ENCODE measurements at places on chromosomes 3 and 15. TPM values are rescaled to one million over a fixed set of nuclear protein-coding genes. Genes with fewer than 3 reads are reported as not detected.

The RASL12 gene
- total RNA-seq, result not detected

The SRGAP3 gene
- total RNA-seq, result 0.57 TPM

The CHRNA7 gene
- 2.0 TPM for total RNA-seq

The PATL2 gene
- total RNA-seq, result 2.6 TPM

The HRG gene
- not detected for total RNA-seq

The CSTA gene
- 0.30 TPM for total RNA-seq

The P2RY14 gene
- not detected for total RNA-seq

The RFT1 gene
- total RNA-seq, result 12.8 TPM

The IL20RB gene
- total RNA-seq, result 2.4 TPM
